ENCODE measurements at places on chromosomes 2 and 18.

DNA sequence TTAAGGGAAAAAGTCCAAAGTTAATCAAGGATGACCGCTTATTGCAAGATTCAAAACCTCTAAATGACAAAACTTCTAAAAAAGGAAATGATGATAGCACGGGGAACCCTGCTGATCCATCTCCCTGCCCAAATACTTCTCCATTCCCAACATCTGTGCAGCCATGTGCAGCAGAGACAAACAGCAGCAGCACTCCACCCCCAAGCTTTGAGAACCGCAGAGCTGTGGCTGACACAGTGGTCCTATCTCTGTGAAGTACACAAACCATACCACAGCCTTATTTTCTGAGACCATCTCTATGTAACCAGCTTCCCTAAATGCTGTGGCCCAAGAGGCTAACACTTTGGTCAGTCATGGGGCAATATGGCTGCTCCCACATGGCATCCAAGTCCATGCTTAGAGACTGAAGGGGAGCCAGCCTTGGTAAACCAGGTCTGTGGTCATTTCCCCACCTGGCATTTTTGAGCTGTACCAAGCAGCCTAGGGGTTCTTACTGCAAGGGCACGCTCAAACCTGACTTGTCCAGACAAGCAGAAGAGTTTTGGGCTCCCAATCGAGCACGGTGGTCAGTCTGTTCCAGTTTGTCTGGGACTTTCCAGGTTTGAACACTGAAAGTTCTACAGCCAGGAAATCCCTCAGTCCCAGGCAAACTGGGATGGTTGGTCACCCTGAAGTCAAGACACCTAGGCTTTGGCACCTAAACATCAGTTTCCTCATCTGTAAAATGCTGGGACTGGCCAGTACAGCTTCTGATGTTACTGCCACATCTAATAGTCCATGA is 17.1 kb upstream of the NFE2L2 start:
- DNase-seq: no peak

- DNase-seq: no peak
Observed at GRCh38 chr2:31476511-31477180, 62.1 kb upstream of the XDH start.

DNA sequence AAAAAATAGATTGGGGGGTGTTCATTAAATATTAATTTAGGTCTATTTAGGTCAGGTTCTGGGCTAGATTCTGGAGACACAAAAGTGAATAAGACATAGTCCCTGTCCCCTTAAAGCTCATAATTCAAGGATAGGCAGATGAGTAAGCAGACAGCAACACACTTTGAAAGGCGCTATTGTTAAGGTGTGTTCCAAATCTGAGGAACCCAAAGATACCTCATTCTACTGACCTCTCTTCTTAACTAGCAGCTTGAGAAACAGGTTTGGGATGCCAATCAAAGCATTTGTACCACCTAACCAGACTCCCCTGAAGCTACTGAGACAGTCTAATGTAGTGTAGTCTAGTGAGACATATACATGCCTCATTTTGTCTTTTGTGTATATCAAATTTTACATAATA is 34.8 kb downstream of the SEMA4F start:
- DNase-seq: no peak

DNA sequence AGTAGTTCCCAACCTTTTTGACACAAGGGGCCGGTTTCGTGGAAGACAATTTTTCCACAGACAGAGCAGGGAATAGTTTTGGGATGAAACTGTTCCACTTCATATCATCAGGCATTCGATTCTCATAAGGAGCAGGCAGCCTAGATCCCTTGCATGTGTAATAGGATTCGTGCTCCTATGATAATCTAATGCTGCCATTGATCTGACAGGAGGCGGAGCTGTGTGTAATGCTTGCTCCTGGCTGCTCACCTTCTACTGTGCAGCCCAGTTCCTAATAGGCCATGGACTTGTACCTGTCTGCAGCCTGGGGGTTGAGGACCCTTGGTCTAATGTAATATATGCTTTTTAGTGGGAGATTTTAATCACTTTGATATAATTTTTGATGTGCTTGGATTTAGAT is 188.7 kb upstream of the KLHL14 start:
- DNase-seq: no peak

- DNase-seq: peak; percentile 6
Observed at GRCh38 chr2:173355132-173355865, 627 bp downstream of the CDCA7 start.

DNA sequence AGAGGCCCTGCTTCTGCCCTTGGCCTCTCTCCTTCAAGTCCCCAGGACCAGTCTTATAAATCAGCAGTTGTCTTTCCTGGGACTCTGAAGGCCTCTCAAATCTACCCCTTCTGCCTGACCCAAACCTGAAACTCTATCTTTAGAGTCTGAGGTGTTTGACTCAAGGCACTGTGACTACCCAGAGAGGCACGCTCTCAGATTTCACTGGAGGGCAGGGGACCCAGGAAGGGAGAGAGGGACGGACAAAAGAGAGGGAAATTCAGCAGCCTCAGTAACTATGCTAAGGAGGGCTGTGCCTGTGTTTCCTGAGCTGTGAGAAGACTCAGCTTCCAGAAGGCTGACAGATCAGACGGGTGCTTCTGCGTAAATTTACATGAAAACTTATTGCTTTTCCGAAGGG is 217.8 kb downstream of the HAUS1 start:
- no peak for DNase-seq

DNA sequence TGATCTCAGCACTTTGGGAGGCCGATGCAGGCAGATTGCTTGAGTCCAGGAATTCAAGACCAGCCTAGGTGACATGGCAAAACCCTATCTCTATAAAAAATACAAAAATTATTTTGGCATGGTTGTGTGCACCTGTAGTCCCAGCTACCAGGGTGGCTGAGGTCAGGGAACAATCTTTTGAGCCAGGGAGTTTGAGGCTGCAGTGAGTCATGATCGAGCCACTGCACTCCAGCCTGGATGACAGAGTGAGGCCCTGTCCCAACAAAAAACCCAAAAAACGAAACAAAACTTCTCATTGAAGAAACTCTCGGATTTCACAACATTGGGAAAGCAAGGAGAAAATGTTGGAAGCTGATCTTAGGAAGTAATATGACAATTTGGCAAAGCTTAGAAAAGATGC is 317.3 kb upstream of the MGAT5 start:
- no peak for DNase-seq

GRCh38 chr2:119288576-119288975 is 64.9 kb downstream of the STEAP3 start:
- no peak for DNase-seq

- no peak for DNase-seq
Observed at GRCh38 chr2:74379851-74380789, at the start of gene DCTN1. DCTN1 (minus strand) TSS chr2:74380311; CDS start chr2:74380037, 274 bp downstream.

GRCh38 chr18:44325903-44326635 is 354.6 kb upstream of the SETBP1 start:
- no peak for DNase-seq

DNA sequence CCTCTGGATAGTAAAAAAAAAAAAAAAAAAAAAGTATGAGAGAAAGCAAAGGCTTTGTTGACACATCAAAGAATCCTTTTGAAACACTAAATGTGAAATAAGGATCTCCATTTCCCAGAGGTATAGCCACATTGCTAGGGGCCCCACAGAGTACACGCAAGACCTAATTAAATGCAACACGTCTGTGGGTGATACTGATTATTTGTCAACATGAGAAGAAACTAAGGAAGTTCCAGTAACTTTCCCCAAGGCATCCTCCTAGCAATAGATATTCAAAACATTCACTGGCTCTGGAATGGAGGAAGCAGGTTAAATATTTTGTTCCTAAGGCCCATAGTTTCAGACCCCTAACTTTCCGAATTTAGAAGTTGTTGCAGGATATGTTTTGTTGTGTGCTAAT is 24.6 kb upstream of the EPB41L3 start:
- no peak for DNase-seq

DNA sequence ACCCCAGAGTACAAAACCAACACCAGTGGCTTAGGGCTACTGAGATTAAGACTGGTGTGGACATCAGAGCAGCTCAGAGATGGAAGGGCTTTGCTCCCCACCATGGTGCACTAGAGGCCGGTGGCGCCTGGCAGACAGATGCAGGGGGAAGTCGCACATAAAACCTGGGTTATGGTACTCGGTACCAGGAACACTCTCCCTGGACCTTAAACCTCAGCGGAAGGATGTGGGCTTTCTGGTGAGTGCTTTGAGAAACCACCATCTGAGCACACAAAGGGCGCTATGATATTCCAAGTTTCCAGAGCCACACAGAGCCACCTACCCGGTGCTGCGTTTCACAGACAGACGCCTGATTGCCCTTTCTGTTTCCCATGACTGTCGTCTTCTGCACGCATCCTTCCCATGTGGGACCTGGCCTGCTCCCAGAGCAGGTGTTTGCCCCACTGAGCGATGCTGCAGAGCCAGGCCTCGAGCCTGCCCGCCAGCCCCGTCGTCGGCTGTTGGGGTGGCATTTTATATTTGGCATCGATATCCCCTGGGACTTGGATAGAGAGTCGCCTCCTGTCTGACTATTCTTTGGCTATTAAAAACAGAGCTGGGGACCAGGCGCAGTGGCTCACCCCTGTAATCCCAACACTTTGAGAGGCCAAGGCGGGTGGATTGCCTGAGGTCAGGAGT is 89.5 kb upstream of the ODC1 start:
- no peak for DNase-seq

- DNase-seq: no peak
Observed at GRCh38 chr2:143575340-143575739, 446.1 kb downstream of the ARHGAP15 start.

DNA sequence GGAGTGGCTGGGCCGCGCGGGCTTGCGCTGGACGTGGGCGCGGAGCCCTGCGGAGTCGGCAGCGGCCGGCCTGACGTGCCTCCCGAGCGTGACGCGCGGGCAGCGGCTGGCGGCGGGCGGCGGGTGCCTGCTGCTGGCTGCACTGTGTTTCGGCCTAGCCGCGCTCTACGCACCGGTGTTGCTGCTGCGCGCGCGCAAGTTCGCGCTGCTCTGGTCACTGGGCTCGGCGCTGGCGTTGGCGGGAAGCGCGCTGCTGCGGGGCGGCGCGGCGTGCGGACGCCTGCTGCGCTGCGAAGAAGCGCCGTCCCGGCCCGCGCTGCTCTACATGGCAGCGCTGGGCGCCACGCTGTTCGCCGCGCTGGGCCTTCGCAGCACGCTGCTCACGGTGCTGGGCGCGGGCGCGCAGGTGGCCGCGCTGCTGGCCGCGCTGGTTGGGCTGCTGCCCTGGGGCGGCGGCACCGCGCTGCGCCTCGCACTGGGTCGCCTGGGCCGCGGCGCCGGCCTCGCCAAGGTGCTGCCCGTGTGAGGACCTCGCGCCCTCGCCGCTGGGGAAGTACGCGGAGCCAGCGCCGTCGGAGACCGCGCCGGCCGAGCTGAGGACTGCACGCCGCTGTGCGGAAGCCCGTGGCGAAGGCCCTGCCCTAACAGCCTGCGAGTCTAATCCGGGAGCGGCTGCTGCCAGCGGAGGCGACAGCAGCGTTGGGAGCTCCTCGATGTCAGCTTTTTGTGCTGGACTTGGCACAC is 526 bp downstream of the SFT2D3 start:
- peak; percentile 57 for DNase-seq

GRCh38 chr2:105600037-105600442 is 144.7 kb upstream of the NCK2 start:
- DNase-seq: no peak

DNA sequence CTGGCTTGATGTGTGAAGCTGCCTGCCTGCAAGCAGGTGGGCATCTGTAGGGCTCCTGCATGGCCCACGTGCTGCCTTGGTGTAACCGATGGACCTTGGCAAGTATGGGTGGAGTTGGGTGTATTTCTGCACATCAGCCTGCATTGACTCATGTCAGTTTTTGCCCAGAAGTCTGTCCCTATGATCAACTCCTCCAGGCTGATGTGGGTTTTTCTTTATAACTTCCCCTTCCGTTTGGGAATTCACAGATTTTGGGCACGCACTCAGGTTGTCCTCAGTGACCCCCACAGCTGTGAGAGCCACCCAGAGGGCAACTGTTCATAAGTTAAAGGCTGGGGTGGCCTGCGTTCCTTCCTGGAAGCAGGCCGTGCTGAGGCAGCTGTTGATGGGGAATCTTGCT is 123.3 kb downstream of the NCK2 start:
- DNase-seq: no peak

- DNase-seq: no peak
Observed at GRCh38 chr2:57443973-57444521, 602.6 kb upstream of the VRK2 start.
